ENCODE measurements at places on chromosomes 13 and 19. TPM values are rescaled to one million over a fixed set of nuclear protein-coding genes. Genes with fewer than 3 reads are reported as not detected.

ZNF112 gene
- total RNA-seq = 3.5 TPM

LPAR6 gene
- 15.0 TPM for total RNA-seq

OVOL3 gene
- total RNA-seq = not detected

MIA gene
- 1.4 TPM for total RNA-seq

SELENOV gene
- total RNA-seq = not detected

NAPSA gene
- total RNA-seq = 2.0 TPM

NLRP11 gene
- total RNA-seq = not detected

LSR gene
- 123 TPM for total RNA-seq

- no peak for DNase-seq
Measured at GRCh38 chr13:22240716-22241115, 569.8 kb downstream of the FGF9 start.

- no peak for DNase-seq
Measured at GRCh38 chr13:46609726-46610125, 56.8 kb downstream of the LRCH1 start.

GRCh38 chr19:49741210-49741844, 21.8 kb downstream of the TSKS start:
- no peak for DNase-seq

DNA sequence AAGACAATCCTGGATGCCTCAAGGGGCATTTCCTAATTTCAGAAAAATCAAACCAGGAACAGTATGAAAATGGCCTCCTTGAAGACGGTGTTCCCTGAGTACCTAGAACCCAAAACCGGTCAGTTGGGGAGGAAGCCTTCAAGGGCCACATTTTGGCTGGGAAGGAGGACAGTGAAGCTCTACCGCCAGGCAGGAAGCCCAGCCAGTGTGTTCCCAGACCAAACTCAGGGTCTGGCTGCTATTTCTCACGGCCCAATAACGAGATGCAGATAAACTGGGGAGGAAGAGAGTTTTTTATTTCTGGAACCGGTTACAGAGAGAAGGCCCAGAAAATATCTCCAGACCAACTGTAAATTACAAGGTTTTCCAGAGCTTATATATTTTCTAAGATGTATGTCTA, 24.3 kb upstream of the CEACAM21 start:
- DNase-seq = no peak

GRCh38 chr13:42807241-42807640, 25.9 kb downstream of the FAM216B start:
- no peak for DNase-seq

DNA sequence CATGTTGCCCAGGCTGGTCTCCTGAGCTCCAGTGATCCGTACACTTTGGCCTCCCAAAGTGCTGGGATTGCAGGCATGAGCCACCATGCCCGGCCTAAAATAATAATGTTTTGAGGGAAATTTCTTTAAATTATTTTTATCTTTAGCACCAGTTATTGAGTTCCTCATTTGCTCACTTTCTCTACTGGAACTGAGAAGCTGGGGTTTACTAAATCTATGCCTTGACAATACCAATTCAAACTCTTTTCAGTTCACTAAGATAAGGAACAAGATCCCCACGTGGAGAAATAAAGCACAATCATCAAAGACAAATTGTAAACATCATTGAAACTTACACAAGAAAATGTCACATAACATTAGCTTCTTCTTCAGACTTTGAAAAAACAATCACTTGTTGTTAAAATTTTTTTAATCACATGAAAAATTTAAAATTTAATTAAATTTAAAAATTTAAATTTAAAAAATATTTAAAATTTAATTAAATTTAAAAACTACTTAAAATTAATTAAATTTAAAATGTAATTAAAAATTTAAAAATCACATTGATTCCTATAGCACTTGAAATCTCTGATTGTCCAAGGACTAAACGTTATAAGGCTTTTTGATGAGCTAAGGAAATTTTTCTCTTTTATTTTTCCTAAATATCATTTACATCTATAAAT, 25.2 kb upstream of the XPO4 start:
- no peak for DNase-seq

- no peak for DNase-seq
Measured at GRCh38 chr19:43441716-43442115, 23.7 kb downstream of the LYPD3 start.

- no peak for DNase-seq
Measured at GRCh38 chr19:43720936-43721335, 5.1 kb downstream of the IRGC start.

- DNase-seq = no peak
Measured at GRCh38 chr13:41059456-41060081, 1.7 kb upstream of the WBP4 start.

DNA sequence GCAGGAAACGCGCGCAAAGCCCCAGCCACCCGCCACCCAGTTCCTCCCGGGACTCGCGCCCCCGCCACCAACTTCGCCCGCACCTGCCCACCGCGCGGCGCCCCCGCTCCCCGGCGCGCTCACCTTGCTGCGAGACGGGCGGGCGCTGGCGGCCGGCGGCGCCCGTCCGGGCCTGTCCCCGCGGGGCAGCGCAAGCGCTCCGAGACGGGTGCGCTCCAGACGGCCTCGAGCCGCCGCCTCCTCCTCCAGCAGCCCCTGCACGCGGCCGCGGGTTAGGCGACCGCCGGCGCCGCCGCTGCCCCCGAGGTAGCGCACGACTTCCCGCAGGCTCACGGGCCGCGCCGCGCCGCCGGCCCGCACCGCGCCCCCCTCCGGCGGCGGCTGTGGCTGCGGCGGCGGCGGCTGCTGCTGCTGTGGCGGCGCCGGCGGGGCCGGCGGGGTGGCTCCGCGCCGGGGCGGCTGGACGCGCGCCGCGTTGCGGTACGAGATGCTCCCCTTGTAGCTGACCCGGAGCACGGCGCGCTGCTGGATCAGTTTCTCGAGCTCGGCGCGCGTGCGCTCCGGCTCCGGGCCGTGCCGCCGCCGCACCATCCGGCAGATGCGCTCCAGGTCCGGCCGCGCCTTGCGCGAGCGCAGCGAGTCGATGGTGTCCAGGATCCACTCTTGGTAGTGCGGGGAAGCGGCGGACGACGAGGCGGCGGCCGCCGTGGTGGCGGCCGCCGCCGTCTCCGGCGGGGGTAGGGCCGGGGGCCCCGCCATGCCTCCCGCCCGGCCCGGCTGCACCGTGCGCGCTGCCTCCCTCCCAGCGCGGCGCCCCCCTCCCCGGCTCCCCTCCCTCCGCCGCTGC, 666 bp downstream of the SAMD1 start:
- peak; percentile 74 for DNase-seq

DNA sequence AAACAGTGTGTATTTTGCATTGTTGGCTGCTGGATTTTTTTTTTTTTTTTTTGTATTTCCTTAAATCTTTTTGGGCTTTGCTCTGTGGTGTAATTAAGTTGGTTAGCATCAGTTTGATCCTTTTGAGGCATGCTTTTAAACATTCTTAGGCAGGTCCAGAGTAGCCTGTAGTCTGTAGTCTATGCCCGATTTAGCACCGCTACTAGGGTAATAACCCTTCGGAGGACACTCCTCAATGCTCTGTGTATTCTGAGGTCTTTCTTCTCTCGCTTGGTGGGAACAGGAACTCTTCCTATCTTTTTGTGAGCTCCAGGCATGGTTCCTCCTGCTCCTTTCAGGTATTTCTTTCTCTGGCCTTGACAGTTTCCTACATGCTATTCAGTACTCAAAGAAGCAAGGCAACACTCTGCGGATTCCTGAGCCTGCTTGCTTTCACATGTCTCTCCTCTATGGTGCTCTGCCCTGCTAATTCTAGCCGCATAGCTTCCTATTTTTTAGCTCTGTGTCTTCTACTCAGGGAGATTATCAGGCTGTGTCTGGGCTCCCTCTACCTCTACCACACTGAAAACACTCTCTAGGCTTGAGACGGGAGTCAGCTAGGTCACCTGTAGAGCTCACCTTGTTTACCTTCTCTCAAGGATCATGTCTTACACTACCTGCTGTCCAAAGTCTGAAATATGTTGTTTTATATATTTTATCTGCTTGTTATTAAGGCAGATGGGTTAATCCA, 195.1 kb downstream of the NDFIP2 start:
- no peak for DNase-seq

- DNase-seq = peak; percentile 42
Measured at GRCh38 chr13:56735537-56735942, 405.2 kb upstream of the PRR20A start.

GRCh38 chr13:101397742-101398141, 18.6 kb downstream of the NALCN start:
- no peak for DNase-seq

DNA sequence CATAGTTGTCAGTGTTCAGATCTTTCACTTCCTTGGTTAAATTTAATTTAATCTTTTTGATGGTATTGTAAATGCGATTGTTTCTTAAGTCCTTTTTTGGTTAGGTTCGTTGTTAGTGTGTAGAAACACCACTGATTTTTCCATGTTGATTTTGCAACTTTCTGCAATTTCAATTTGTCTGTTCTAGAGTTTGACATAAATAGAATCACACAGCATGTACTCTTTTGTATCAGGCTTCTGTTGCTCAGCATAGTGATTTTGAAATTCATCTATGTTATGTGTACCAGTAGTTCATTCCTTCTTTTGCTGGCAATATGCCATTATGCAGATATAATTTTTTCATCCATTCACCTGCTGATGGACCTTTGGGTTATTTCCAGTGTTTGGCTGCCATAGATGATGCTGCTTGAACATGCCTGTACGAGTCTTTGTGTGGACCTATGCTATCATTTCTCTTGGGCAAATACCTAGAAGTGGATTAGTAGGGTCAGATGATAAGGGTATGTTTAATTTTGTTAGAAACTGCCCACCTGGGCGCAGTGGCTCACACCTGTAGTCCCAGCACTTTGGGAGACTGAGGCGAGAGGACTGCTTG, 33.1 kb downstream of the BICRA start:
- DNase-seq = no peak

DNA sequence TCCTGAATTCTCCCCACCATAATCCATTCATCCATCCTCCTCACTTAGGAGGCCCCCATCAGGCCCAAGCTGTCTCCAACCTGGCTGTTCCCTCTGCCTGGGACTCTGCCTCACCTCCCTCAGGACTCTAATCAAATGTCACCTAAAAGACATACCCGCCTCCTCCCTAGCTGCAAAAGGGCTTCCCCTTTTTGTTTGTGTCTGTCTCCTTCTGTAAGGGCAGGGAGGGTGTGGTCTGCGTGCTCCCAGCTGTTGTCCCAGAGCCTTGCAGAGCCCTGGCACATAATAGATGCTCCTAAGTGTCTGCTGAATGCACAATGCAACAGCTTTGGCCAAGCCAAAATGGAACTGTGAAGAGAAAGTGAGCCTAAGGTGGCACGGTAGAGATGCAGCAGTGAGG, 4.4 kb downstream of the TRIR start:
- DNase-seq = no peak

GRCh38 chr19:1240925-1241324, 626 bp upstream of the ATP5F1D start:
- DNase-seq = peak; percentile 53

DNA sequence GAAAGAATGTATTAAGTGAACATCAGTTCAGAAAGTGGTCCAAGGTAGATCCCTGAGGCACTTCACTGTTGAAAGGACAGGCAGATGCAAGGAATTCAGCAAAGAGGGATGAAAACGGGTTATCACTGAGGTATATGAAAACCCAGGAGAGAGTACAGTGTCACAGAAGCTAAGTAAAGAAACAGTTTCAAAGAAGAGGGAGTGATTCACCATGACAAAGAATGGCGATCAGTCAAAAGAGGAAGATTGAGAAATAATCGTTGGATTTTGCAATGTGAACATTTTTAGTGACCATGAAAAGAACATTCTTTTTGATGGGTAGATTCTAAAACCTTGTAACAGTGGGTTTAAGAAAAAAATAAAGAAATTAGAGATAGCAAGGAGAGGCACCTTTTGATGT, 99.3 kb downstream of the EPSTI1 start:
- DNase-seq = no peak

- no peak for DNase-seq
Measured at GRCh38 chr13:33535061-33535460, 249.5 kb upstream of the STARD13 start.

DNA sequence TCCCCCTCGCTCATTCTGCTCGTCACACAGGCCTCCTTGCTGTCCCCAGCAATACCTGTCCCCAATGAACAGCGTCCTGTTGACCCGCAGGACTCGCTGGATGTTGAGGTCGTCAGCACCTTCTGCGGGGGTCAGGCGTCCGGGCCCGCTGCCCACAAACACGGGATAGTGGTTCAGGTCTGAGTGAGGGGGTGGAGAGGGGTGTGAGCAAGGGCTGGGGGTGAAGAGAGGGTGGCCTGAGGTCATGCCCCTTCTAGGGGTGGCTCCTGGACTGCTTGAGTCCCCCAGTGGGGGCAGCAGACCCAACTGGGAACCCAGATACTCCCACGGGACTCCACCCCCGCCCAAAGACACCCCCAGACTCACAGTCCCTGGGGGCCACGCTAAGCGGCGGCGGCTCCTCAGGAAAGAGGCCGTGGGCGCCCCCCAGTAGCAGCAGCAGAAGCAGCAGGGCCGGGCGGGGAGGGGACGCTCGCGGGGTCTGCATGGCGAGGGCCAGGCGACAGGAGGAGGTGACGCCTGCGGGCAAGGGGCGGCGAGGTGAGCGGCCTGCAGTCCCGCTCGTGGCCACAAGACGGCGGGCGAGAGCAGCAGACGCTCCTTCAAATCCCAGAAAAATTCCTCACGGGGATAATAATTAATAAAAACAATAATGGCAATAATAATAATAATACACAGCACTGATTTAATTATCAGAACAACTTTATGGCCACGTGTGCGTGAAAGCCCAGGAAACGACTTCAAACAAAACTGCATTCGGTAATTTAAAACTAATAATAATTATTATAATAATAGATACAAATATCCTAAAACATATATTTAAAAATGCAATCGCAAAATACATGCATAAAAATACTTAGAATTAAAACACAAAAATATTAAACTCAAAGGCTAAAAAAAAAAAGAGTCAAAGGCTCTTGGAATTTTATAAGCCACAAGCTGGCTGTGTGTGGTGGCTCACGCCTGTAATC, 1.2 kb downstream of the SEMA6B start:
- DNase-seq = no peak

DNA sequence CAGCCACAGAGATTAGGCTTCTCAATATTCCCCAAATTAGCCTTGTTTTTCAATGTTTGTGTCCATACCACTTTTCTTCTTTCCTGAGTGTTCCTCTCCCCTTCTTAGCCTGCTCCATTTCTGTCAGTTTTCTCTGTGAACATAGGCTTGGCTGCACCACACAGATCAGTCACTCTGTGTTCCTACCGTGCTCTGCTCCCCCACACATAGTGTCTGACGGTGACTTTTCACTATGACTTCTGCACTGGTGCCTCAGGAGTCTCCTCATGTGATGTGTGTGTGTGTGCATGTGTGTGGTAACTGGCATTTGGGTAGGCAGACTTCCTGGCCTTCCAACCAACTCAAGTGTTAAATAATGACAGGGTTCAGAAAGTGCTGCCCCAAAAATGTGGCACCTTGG, 47.9 kb upstream of the MYCBP2 start:
- no peak for DNase-seq

- peak; percentile 89 for DNase-seq
Measured at GRCh38 chr19:10749435-10750384, 31.8 kb downstream of the DNM2 start.

GRCh38 chr13:25170554-25171111, 1.5 kb downstream of the AMER2 start:
- DNase-seq = no peak

- DNase-seq = no peak
Measured at GRCh38 chr19:525029-525428, 6.5 kb upstream of the CDC34 start.

GRCh38 chr19:13408889-13409518, 97.3 kb downstream of the CACNA1A start:
- DNase-seq = no peak

GRCh38 chr13:51645154-51645650, 60.9 kb downstream of the WDFY2 start:
- DNase-seq = no peak

GRCh38 chr13:99909836-99910619, 61.5 kb downstream of the ZIC5 start:
- no peak for DNase-seq

Data from mucosa of descending colon (tissue), 3 donors.